Activated CD8-positive, alpha-beta memory T cell treated with anti-CD3 and anti-CD28 coated beads, Interleukin-2, amount 50 U/mL, for 4 hours (primary cell): ENCODE measurements at places on chromosomes 6 and 20.

DNA sequence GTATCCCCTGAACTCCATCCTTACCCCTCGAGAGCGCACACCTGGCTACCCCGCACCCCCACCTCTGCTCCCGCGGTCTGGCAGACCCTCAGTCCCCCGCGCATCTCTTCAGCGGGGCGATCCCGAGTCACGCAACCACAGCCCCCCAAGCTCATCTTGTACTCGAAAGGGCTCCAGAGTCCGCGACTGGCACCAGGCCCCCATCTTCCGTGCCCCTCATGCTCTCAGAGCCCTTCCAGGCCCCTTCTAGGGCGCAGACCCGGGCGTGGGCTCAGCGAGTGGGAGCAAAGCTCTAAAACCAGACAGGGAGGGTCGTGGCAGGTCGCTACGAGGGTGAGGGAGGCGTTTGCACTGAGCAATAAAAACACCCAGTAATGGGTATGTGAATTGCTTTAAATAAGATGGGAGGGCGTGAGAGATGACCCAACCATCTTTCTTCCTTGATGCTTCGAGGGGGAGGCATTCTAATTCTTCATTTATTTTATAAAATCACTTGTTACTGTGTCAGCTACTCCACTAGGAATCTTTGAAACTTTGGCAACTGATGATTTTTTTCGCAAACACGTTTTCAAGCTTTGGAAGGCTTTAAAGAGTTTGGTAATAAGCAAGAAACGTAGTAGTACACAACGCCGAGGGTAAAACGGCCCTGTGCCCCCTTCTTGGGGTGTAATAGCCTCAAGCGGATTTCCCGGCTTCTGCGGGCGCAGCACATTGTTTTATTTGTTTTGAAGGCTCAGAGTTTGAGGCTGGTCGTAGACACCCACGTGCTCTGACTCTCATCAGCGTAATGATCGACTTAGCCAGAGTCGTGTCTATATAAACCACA is 42.6 kb upstream of the SUPT3H start:
- peak; percentile 60 for DNase-seq

GRCh38 chr20:46154796-46155195 is 36.7 kb downstream of the CD40 start:
- DNase-seq, result no peak

- DNase-seq, result no peak
These were observed 27.6 kb upstream of the GSTA5 start for GRCh38 chr6:52868240-52868639.

- DNase-seq, result no peak
These were observed 62.0 kb downstream of the ARID1B start for GRCh38 chr6:156839129-156839528.

DNA sequence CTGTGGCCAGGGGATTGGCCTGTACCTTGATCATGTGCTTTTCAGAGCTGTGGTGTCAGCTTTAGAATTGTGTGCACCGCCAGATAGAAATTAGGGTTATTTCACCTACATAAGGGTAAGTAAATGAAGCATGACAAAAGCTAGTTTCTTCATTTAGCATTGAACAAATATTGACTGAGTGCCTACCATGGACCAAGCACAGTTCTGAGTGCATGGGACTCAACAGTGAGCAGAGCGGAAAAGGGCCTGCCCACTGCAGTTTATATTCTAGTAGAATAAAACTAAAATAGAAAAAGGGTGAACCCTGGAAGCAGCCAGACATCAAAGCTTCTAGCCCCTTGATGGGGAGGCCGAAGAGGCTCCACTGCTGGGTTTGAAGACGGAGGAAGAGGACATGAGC is 25.6 kb downstream of the ECT2L start:
- no peak for DNase-seq
